Stromal cell of bone marrow (primary cell): ENCODE measurements at places on chromosomes 7 and 10.

DNA sequence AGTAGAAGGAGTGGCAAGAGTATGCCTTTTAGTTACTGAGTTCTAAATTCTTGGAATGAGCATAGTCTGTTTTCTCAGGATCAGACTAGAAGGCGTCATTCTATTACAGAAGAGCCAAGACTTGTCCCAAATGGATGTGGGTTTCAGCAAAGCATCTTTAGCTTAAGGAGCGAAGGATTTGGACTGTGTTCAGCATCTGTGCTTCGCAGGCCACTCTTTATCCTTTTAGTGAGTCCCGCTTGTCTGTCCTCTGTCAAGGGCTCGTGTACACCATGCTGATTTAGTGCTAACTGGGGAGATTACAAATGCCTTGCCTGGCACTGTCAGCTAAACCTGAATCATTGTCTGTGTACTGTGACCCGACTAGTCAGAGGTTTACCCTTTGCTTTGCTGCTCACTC, 465.7 kb downstream of the AUTS2 start:
- no peak for DNase-seq

DNA sequence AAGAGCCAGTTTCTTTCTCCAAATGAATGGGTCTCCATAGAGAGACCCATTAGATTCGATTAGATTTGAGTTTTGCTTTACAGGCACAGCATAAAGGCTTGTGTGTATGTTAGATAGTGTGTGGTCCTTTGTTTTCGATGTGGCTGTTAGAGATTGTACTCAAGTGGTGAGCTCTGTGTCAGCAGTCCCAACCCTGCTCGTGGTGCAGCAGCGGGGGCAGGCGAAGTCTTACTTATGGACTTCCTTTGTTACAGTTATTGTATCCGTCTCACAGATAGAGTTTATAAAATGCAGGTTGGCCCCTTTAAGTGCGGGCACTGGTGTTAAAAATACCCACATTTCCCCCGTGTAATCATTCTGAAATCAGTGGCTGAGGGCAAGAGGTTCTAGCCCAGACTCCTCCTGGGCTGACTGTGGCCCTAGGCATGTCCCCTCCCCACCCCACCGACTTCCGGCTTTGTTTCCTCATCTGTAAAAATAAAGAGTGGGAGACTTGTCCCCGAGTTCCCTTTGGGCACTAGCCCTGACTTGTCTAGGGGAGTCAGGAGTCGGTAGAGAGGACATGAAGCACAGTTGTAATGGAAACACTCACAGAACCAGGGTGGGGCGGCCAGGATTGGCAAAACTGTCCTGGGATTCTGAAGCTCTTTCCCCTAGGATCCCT, 28.6 kb downstream of the MTURN start:
- DNase-seq: no peak

DNA sequence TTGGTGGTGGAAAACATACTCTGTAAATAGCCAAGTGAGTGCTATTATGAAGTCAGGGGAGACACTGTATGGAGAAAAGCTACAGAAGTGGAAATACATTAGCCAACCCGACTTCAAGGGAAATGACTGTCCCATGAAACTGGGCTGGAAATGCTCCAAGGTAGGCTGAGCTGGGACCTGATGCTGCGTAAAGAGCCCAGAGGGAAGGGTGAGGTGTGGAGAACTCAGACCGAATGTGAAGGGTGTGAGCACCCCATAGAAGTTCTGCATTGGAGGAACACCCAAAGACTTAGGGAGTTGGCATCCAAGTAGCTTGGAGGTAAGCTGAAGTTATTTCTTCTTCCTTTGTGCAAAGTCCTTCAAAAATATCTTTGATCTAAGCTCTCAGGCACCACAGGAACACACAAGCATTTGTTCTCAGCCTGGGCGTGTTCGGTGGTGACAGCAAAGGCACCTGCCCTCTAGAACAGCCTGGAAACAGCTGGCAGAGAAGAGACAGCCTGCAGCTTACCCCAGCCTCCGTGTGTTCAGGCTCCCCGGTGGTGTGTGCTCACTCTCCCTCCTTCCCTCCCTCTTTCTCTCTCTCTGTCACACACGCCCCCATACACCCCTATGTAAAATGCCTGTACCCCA, 19.1 kb upstream of the GJD4 start:
- no peak for DNase-seq

DNA sequence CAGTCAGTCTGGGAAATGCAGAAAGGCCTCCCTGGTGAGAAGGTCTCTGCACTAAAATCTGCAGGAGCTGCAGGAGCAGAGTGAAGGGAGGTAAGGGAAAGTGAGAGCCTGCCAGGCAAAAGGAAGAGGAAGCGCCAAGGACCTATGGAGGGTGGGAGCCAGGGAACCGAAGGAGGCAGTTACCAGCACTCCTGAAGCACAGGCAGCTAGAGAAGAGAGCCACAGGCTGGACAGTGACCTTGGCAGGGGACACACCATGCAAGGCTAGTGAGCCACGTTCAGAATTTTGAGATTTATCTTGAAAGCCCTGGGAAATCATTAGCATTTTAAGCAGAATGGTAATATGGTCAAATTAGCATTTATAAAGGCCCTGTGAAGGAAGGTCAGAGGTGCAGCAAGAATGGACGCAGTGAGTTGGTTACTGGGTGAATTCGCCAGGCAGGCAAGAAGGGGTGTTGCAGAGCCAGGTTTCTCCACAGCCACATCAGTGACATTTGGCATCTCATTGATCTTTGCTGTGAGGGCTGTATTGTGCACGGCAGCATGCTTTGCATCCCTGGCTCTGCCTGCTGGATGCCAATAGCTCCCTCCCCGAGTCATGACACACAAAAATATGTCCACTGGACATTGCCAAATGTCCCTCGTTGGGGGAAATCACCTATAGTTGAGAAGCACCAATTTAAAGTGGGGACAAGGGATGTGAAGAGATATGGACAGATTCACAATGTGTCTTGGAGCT, 54.7 kb upstream of the LANCL2 start:
- DNase-seq: no peak

- no peak for DNase-seq
These were observed 210.4 kb downstream of the FAM107B start for GRCh38 chr10:14564268-14564744.

- no peak for DNase-seq
These were observed 86.0 kb upstream of the FGFR2 start for GRCh38 chr10:121684276-121684675.

DNA sequence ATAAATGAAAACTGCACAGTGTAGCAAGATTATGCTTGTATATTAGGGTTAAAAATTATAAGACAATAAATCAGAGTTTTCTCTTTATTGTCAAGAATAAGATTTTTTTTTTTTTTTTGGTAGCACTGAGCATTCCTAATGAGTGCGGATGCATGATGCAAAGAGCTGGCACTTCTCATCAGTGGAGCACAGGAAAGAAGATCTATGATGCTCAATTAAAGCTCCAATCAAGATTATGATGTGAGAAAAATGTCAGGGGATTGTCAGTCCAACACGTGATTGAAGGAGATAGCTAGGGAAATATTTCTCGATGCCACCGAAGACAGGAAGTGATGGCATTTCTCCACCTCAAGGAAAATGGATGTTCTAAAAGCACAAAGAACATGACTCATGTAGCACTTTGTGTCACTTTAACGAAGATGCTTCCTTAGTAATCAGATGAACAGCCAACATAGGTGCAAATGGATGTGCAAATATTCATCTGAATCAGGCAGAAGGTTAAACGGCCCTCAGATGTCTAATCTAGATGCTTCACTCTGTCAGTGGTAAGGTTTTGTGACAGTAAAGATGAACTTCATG, 240.9 kb downstream of the THSD7A start:
- DNase-seq: no peak

DNA sequence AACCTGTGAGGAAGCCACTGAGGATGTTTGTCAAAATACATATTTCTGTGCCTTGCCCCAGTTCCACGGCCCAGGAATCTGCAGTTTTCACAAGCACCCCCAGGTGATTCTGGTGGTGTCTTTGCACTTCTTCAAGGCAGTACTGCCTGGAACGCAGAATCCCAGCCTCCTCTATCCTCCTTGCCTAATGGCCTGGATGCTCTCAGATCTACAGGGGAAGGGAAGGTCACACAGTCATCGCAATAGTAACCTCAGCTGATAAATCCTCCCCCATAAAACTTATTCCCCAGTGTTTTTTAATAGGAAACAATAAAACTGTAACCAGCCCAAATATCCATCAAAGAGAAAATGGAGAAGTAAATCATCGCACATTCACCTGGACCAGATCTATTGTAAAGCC, 78.3 kb downstream of the EGFR start:
- no peak for DNase-seq

GRCh38 chr7:35839860-35840854, 39.3 kb downstream of the SEPTIN7 start:
- no peak for DNase-seq

GRCh38 chr10:114761205-114762193, 60.1 kb upstream of the FHIP2A start:
- no peak for DNase-seq

GRCh38 chr7:22944510-22944909, 69.4 kb downstream of the HYCC1 start:
- DNase-seq: no peak

DNA sequence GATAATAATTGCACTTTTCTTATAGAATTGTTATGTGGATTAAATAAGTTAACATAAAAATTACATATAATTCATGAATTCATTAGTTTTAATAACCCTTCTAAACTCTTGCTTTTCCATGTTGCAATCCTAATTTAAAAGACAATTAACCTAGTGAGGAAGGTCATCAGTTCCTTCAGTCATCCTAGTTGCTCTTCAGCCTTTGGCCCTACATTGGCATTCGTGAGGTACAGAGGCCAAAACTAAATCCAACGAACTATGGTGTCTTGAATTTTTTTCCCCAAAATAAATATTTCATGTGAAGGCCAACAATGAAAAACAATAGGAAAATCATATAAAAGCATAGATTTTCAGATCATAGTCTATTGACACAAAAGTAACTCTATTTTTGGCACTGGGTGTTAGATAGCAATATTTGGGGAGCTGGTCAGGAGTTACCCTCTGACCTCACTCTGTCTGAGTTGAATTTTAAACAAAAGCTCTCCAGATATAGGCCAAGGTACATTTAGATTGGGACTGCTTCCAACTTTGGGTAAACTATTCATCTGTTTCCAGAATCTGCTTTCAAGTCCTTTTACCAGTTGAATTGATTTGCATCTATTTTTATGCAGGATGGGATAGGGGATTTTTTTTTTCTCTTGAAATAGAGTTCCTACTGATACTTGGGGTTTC, 104.5 kb downstream of the SEM1 start:
- no peak for DNase-seq

GRCh38 chr10:7025296-7025695, 385.5 kb downstream of the SFMBT2 start:
- DNase-seq: no peak

DNA sequence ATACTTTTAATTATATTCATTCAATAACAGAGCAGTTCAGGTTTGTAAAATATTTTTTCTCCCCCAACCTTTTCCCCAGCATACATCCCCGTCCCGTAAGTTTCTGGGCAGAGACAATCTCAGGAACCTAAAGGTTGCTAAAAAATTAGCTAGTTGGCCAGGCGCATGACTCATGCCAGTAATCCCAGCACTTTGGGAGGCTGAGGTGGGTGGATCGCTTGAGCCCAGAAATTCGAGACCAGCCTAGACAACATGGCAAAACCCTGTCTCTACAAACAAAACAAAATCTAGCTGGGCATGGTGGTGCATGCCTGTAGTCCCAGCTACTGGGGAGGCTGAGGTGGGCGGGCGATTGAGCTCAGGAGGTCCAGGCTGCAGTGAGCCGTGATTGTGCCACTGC, 40.2 kb downstream of the TCF7L2 start:
- no peak for DNase-seq

- no peak for DNase-seq
These were observed 599.0 kb downstream of the SORCS1 start for GRCh38 chr10:106565546-106565945.

- no peak for DNase-seq
These were observed 234.7 kb upstream of the CACNA2D1 start for GRCh38 chr7:82678259-82678658.

DNA sequence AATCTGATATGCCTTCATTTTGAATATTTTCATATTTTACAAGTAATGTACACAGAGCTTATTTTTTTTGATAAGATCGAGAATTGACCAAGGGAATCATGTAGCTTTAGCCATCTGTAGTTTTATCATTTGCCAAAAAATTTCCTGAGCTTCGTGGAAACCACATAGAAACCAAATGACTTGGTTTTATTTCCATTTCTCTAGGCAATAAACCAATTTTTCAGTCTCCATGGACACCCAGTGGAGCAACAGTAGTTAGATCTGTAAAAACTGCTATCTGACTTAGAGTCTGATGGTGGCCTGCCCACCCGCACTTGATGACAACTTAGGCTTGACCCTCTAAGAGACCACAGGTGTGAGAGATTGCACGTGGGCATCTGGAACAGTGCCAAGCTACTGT, 127.8 kb upstream of the CDK6 start:
- DNase-seq: peak; percentile 35

GRCh38 chr10:126504063-126504760, 115.9 kb upstream of the ADAM12 start:
- peak; percentile 50 for DNase-seq

GRCh38 chr7:28960071-28960840, 2.1 kb upstream of the TRIL start:
- no peak for DNase-seq

DNA sequence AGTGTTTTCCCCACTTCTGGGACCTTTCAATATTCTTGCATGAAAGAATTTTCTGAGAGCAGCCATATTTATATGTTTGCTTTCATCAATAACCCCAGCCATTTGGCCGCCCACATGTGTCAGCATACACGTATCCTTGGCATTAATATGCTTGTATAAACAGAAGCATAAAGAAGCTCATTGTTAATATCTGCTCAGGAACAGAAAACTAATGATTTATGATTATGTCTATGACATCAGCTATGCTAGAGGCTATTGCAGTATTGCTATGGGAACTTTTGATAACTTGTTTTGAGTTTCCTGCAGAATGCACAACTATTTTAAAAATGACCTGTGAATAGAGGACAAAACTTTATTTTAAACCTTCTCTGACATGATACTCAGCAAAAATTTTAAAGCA, 300.9 kb upstream of the MTPN start:
- no peak for DNase-seq

- DNase-seq: no peak
These were observed 436.2 kb upstream of the IGFBP3 start for GRCh38 chr7:46357290-46357689.

GRCh38 chr10:119119400-119119799, 15.5 kb downstream of the DENND10 start:
- no peak for DNase-seq

GRCh38 chr10:62651341-62651740, 153.2 kb upstream of the ADO start:
- DNase-seq: no peak
